ENCODE measurements at places on chromosomes 5 and 9. TPM values are rescaled to one million over a fixed set of nuclear protein-coding genes. Genes with fewer than 3 reads are reported as not detected.
A peak's percentile ranks its signal among the peaks of the same experiment; 100 is the strongest.

SLC23A1 gene
- total RNA-seq = not detected

- no peak for DNase-seq
Measured at GRCh38 chr5:151886546-151887275, 37.9 kb downstream of the GLRA1 start.

DNA sequence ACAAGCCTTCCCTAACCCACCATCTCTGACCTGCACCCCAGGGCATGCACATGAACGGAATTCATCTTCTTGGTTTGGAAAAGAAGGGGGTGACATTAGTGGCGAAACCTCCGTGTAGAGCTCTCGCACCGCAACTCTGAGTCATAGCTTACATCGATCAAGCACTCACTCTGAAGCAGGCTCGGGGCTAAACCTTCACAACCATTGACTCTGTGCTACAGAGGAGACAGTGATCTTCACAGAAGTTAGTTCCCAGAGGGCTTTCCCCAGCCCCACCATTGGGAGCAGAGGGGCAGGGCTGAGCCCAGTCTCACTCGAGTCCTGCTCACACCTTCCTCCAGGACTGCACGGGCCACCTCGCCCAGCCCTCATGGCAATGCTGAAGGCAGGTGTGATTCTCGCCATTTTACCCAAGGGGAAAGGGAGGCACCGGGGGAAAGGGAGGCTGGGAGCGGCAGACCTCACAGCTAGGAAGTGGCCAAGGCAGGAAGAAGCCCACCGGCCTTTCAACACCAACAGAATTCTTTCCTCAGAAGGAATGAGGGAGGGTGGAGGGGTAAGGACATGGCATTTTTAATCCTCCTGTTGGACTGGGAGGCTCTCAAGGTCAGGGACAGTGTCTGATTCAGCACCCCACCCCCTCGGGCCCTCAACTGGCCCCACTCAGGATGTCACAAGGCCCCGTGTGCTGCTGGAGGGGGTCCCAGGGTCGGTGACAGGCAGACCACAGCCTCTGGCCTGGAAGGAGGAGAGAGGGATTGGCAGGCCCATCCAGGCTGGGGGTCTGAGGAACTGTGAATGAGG lies 25.9 kb upstream of the IL17B start:
- no peak for DNase-seq

- DNase-seq = no peak
Measured at GRCh38 chr9:95689669-95690068, 172.9 kb upstream of the PTCH1 start.

DNA sequence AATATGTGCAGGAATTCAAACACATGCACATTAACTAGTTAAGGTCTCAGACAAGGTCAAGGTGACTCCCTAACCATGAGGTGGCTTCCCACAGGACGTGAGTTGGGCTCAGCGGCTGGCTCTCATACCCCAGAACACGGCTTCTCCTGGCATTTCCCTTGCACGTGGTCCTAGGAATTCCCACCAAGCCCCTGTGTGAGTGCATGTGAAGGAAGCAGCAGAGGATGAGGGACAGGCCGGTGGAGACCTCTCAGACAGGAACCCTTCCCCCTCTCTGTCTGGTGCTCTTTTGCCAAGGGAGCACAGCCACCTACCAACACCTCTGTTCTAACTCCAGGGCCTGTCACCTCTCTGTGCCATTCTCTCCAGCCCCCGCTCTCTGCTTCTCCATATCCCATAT lies 271.0 kb downstream of the FSTL4 start:
- no peak for DNase-seq

GRCh38 chr9:132731230-132731629 lies 61.0 kb downstream of the GTF3C4 start:
- DNase-seq = no peak

GRCh38 chr9:35453786-35454185 lies 36.1 kb upstream of the RUSC2 start:
- DNase-seq = no peak

GRCh38 chr5:133825631-133826289 lies 142.7 kb downstream of the C5orf15 start:
- DNase-seq = peak; percentile 40

MORN5 gene
- not detected for total RNA-seq

DNA sequence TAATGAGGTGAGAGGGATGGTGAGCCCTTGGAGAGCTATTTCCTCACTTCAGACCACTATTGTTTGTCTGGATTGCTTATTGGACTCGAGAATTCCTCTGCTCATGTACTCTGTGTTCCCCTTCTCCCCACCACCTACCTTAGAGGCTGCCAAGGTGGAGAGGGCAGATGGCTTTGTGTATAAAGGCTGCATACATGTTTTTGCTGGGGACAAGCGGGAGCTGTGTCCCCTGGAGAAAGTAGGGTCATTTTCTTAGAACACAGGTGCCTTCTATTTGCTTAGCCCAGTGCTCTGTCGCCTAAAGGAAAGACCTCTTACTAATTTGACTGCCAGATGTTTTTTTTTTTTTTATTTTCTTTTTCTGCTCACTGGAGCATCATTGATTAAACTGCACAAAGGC lies 29.7 kb downstream of the RASGRF2 start:
- no peak for DNase-seq

DNA sequence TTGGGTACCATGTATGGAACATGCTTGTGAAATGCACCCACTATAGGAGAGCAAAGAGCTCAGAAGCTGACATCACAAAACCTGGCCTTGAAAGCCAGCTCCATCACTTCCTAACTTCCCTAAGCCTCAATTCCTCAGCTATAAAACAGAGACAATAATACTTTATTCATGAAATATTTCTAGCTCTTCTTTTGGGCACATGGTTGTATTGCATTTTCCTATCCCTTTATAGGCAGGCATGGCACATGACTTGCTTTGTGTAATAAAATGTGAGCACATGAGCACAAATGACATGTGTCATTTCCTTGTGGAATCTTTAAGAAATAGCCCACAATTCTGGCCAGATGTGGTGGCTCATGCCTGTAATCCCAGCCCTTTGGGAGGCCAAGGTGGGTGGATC lies 18.5 kb downstream of the ZNF366 start:
- DNase-seq = no peak

- DNase-seq = no peak
Measured at GRCh38 chr9:84917366-84918070, 248.0 kb downstream of the NTRK2 start.

GRCh38 chr5:140391312-140391711 lies 10.3 kb upstream of the ANKHD1 start:
- no peak for DNase-seq

DNA sequence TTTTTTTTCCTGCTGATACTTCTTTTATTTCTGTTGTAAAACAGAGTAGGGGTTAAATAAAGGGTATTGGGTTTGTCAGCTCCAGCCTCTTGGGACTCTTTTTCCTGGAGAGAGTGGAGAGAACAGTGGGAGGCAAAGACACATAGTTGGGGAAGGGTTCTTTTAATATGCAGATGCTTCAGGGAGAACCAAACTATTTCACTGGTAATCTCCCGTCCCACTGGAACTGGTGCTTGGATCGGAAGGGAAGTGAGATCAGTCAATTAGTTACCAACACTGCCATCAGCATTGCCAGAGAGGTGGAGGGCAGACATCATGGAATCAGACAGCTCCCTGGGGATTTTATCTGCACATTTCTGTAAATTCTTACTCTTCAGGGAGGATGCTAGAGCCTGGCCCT lies 47.6 kb upstream of the ELOVL7 start:
- DNase-seq = no peak
